ENCODE measurements at places on chromosomes 6 and 20. TPM values are rescaled to one million over a fixed set of nuclear protein-coding genes. Genes with fewer than 3 reads are reported as not detected.

The HRH3 gene
- total RNA-seq = 0.03 TPM

The PKIB gene
- 0.78 TPM for total RNA-seq

The FKBP1C gene
- total RNA-seq = 2.3 TPM

The DNAH8 gene
- total RNA-seq = not detected

The IP6K3 gene
- total RNA-seq = 0.14 TPM

The CD40 gene
- 4.8 TPM for total RNA-seq

The TBC1D22B gene
- total RNA-seq = 6.2 TPM

The CCN6 gene
- not detected for total RNA-seq

The PRSS35 gene
- total RNA-seq = 0.05 TPM

The MAPK14 gene
- total RNA-seq = 28.2 TPM

The LAMA2 gene
- total RNA-seq = 0.42 TPM

The TCF21 gene
- 0.08 TPM for total RNA-seq

The ATP6V1G2 gene
- 0.64 TPM for total RNA-seq

The GNMT gene
- total RNA-seq = 0.10 TPM

The ECT2L gene
- not detected for total RNA-seq

The MGME1 gene
- total RNA-seq = 43.1 TPM

The VNN1 gene
- total RNA-seq = 0.07 TPM

The LIME1 gene
- 10.4 TPM for total RNA-seq

The SLC23A2 gene
- total RNA-seq = 17.0 TPM
